Stomach (tissue), 19 donors: ENCODE measurements at places on chromosomes 11 and 22. TPM values are rescaled to one million over a fixed set of nuclear protein-coding genes. Genes with fewer than 3 reads are reported as not detected.
A peak's percentile ranks its signal among the peaks of the same experiment; 100 is the strongest.

DNA sequence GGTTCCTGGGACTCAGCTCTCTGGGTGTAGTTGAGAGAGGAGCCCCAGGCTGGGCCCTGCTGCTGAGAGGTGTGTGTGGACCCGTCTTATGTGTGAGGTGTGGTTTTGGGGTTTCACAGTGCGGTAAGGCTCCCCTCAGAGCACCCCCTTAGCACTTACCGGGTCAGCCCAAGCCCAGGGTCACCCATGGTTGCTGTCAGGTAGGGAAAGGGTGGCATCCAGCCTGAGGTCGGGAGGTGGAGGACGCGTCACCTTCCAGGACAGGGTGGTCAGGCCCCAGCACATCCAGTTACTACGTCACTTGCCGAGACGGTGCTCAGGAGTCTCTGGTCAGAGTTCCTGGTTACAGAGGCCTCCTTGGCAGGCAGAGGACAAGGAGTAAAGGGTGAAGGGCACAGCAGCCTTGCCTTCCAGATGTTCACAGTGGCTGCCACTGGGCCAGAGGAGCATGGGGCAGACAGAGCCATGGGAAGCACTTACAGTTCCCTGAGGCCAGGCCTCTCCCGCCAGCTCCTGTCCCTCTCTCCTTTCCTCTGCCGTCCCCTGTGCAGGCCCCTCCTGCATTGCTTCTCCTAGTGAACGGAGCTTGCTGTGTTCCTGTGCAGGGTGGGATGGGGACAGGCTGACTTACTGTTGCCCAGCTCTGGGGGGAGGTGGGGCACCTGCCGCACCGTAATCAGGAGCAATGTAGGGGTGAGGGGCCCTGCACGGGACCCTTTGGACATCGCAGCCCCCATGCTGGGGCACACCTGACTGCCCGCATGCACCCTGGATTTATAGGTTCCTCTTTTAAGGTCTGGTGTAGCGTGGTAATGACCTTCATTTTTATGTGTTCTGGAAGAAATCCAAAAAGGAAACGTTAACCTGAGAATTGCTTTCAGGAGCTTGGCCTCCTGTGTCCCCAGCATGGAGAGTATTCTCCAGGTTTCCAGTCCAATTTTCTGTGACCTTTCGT is 285.9 kb downstream of the TBC1D22A start:
- DNase-seq: no peak

Gene MMP12
- not detected for total RNA-seq

Gene SEC14L6
- not detected for total RNA-seq

DNA sequence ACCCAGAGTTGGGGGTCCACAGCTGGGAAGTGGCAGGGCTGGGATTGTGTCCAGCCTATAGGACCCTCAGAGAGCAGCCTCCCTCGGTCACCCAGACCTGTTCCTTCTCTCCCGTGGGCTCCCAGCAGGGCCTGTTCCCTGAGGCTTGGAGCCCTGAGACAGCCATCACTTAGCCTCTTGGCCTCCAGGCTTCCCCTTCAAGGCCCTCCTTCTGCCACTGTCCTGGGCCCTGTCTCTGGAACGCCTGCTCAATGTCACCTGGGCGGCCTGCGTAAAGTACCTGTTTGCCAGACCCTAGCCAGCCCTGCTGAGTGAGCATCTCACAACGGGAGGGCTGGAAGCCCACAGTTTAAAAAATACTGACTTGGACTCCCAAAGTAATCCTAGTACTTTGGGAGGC is 6.5 kb downstream of the MGAT3 start:
- DNase-seq: no peak

DNA sequence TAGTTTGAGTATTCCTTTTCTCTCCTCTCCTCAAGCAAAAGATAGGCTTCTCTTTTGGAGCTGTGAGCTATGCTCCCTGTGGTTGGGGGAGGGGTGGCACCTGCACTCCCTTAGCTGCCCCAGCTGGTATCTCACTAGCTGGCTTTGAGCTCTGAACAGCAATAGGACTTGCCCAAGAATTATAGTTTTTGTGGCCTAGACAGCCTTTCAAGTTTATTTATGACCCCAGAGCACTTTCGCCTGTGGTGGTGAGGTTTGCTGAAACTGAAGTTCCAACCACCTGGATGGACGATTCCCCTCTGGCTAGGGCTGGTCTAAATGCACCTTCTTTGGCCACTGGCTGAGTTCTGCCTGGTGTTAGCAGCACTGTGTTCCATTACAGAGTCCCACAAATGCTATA is 37.1 kb upstream of the SLC37A2 start:
- no peak for DNase-seq

- DNase-seq: no peak
Observed at GRCh38 chr11:63763496-63764339, 4.9 kb downstream of the ZFTA start.

GRCh38 chr22:44775862-44776261 is 23.5 kb downstream of the ARHGAP8 start:
- no peak for DNase-seq

DNA sequence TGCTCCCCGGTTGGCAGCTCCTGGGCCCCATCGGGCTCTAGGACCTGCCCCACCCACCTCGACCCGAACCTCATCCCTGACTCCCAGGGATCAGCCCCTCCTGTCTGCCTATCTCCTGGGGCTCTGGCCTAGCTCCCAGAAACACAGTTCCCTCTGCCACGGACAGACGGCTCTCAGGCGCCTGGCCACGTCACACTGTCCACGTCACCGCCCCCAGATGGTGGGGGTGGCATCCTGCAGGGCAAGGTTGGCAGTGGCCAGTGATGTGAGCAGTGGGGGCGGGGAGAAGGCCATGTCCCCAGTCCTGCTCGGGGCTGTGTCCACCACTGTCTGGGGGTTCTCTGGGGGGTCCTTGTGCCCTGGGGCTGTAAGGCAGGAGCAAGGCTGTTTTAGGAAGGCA is 29.2 kb downstream of the SYT7 start:
- peak; percentile 72 for DNase-seq

- DNase-seq: peak; percentile 85
Observed at GRCh38 chr11:69442807-69443137, 38.7 kb upstream of the LINC01488 start.

GRCh38 chr11:71420455-71421241 is 27.5 kb downstream of the DHCR7 start:
- peak; percentile 61 for DNase-seq
